ENCODE measurements at places on chromosomes 3 and 15. TPM values are rescaled to one million over a fixed set of nuclear protein-coding genes. Genes with fewer than 3 reads are reported as not detected.

DNA sequence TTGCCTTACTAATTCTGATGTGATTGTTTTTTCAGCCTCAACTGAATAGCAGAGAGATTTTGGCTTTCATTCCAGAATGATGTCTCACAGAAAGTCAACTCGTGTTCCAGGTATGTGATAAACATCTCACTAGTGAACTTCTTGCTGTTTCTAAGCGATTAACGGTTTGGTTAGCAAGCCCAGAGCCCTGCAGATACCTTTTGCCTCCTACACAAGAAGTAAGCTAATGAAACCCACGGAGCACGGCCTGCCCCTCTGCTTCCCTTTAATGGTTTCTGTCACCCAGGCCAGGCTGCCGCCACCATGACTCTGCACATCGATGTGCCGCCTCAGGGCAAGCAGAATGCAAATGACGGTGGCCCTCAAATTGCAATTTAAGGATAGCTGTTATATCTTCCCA, 155.9 kb upstream of the ICE2 start:
- DNase-seq, result no peak

DNA sequence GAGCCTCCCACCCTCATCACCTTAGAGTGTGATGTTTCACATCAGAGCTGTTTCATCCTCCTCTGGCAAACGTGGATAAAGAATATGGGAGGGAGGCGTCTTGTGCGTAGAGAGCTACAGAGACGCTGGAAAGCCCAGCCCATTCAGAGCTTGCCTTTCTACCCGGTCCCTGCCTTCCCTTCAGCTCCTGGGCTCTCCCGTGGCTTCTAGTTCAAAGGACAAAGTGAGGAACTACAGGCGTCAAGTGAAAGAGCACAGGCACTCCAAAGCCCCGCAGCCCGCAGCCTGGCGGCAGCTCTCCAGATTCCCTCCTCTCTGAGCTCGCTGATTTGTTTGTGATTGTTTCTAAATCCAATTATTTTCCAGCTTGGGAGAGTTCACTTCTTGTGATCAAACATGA, 197.1 kb upstream of the IGF1R start:
- no peak for DNase-seq

- no peak for DNase-seq
These were observed 62.5 kb downstream of the MYO5A start for GRCh38 chr15:52466134-52466701.

GRCh38 chr3:10551139-10551538, 45.8 kb upstream of the ATP2B2 start:
- no peak for DNase-seq

DNA sequence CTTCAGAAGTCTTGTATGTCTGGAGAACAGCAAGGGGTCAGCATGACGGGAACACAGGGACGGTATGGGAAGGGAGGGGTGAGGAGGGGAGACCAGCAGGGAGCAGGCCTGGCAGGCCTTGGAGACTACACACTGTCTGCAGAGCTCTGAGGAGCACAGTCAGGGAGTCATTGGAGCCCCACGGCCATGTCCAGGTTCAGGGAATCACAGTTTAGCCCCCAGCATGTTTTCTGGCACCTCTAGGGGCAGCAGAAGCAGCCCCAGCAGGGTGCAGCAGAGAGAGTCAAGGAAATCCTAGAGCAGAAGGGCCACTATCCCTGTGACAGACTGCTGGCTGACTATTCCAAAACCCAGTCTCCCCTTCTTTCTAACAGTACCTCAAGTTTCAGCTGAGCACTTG, 3.2 kb downstream of the LAMP3 start:
- DNase-seq, result no peak

DNA sequence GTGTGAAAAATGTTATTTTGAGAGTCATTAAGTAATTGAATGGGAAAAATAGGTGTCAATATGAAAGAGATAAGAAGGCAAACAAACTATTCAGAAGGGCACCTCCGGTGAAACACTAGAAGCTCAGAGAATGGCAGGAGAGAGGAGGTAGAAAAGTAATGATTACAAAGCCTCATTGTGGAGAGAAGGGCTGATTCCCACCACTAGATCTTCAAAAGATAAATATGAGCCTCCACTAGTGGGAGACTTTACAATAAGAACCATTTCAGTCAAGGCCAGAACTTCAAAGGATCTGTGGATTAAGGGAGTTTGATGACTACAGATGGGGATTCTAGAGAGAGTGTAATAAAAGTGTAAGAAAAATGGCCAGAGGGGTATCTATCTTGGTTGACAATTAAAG, 535.6 kb downstream of the NLGN1 start:
- DNase-seq, result no peak

DNA sequence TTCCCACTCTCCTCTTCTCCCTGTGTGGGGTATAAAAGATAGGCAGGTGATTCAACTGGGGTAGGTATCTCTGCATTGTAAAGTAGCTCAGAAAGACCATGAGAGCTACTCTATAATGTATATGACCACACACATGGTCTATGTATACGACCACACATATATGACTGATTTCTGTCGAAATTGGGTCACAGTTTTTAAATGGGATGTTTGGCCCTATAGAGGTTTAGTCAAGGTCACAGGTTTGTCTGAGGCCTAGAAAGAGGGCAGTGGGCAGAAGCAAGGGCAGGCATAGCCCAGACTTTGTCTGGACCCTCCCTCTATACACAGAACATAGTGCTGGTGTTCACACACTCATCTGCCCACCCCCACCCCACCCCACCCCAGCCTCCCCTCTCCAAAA, 4.4 kb downstream of the LAMP3 start:
- DNase-seq, result no peak

DNA sequence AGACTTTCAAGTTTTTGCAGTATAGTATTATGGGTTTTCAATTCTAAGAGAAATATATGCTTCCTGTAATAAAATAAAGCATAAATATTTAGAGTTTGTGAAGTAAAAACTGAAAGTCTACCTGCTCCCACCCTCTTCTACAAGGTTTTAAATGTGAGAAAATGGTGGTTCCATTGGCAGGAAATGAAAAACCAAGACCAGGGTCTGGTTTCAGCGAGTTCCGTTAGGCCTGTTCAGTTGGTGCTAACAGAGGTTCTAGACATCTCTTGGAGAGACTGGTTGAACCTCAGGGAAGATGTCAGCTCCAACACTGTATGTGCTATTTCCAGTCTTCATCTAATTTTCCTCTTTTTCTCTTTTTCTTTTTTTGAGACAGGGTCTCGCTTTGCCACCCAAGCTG, 11.8 kb upstream of the MYO1E start:
- no peak for DNase-seq

EFCAB12 gene
- polyA plus RNA-seq, result 0.67 TPM

OR5AC2 gene
- not detected for polyA plus RNA-seq

IFT80 gene
- polyA plus RNA-seq, result 19.4 TPM

MKRN3 gene
- polyA plus RNA-seq, result 0.61 TPM

TAGLN3 gene
- polyA plus RNA-seq, result not detected

TP63 gene
- 0.19 TPM for polyA plus RNA-seq

TMCO5A gene
- polyA plus RNA-seq, result not detected

SCAMP5 gene
- 4.6 TPM for polyA plus RNA-seq
